Left renal cortex interstitium (tissue), 4 donors: ENCODE measurements at places on chromosomes 6 and 20.

GRCh38 chr6:152874846-152875568 lies 107.8 kb downstream of the FBXO5 start:
- no peak for DNase-seq

DNA sequence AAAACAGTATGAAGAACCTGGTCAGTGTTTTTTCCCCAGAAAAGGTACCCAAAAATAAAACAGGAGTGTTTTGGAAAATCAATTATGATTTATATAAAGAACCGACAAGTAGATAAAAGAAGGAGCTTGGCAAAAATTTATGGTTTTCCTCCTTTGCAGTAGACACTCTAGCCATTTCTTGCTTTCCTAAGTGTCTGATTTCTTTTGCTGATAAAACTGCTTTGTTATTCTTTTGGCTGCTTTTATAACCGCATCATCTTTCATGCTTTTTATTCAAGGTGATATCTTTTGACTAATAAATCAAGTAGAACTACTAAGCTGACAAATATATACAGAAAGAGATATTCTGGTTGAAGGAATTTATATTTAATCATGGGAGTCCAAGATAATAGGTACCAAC lies 16.6 kb downstream of the ATG5 start:
- no peak for DNase-seq

DNA sequence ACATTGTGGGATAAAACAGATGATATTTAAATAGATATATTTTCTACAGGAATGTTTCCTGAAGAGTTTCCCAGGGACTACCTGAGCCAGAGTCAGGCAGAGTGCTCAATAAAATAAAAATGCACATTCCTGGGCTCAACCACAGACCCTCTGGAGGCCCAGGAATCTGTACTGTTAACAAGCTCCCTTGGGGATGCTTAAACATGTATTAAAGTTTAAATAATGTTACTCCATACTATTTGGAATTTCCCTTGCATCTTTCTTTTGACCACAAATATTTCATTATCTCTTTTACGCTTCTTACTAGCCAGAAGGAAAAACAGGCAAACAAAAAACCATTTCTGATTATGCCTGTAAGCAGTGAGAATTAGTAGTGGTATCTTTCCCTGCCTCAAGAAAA lies 42.3 kb downstream of the GPR63 start:
- no peak for DNase-seq

GRCh38 chr20:21241406-21241805 lies 61.7 kb upstream of the XRN2 start:
- DNase-seq = no peak

DNA sequence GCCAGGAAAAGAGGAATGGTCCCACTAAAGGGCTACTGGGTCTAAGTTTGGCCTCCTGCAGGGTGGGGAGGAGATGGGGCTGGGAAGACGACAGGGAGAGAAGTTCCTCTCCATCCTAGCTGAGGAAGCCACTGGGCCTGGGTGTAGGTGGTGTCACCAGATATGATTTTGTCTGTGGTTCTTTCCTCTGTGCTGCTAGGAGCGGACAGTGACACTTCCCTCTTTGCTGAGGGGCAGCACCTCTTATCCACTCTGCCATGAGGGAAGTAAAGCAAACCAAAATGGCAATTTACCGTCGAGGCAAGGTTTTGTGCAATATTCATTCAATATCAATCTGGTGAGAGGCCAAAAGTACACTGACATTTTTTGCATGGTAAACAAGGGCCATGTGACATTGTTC lies 33.0 kb upstream of the NR2E1 start:
- DNase-seq = no peak
